Aorta (tissue), 5 donors: ENCODE measurements at places on chromosomes 2 and 18.
A peak's percentile ranks its signal among the peaks of the same experiment; 100 is the strongest.

DNA sequence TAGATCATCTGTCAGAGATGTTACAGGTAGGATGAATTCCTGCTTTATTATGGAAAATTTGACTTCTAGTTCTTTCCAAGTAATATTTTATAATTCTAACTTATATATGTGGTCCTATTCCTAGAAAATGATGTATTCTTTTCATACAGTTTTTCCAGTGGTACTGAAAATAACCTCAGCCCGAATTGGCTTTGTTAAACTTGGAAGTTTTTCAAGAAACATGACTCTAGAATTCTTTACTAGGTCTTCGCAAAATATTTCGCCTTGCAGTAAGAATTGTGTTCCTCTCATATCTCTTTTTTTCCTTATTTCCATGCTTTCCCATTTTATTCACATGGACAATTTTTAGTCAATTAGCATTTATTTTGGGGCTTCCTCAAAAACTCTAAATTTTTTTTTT, 60.5 kb downstream of the BMPR2 start:
- peaks cover 9% of the 10 kb centered on the region for H3K4me1 ChIP-seq
- peak overlapping the region; percentile 61 for H3K27ac ChIP-seq
- H3K4me3 ChIP-seq, result no peak overlapping the region
- H3K27me3 ChIP-seq, result no peaks in the 10 kb centered on the region

DNA sequence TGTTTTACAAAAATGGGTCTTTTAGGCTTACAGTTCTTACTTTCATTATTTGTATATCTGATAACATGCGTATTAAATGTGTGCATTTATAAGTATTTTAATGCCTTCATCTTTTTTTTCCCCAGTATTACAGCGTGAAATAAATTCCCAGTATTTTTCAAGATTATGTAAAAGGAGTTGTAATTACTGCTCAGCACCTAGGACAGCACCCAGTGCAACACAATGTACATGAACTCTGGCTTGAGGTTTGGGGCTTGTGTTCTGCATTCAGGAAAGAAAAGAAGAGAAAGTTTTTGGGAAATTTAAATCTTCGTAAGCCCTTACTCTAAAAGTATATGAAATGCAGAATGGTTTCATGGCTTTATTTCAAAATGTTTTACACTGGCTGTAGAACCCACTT, 16.7 kb downstream of the ZNF638 start:
- no peak for DNase-seq
- H3K27me3 ChIP-seq, result no peaks in the 10 kb centered on the region
- no peak overlapping the region for H3K27ac ChIP-seq

- H3K36me3 ChIP-seq, result no peaks in the 10 kb centered on the region
- no peak for DNase-seq
Observed at GRCh38 chr2:9666306-9666705, 35.5 kb upstream of the YWHAQ start.

DNA sequence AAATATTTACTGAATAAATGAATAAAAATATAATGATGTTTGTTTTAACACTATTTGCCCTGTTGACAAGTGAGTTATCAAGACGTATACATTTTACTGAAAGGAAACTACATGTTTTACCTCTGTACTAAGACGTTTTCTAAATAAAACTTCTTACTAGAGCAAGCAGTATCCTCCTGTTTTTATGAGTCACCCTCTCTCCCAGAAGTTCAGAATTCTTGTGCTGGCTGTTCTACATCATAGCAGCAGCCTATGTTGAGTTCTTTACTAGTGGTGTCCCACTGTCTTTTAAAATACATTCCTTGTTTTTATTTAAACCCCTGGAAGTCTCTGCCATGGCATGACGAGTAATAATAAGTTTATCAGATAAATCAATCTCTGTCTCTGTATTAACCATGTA, 297.4 kb downstream of the CALCRL start:
- H3K4me3 ChIP-seq, result no peak overlapping the region
- no peaks in the 10 kb centered on the region for H3K4me1 ChIP-seq
- no peaks in the 10 kb centered on the region for H3K36me3 ChIP-seq
- no peak for DNase-seq
- H3K27me3 ChIP-seq, result no peaks in the 10 kb centered on the region

DNA sequence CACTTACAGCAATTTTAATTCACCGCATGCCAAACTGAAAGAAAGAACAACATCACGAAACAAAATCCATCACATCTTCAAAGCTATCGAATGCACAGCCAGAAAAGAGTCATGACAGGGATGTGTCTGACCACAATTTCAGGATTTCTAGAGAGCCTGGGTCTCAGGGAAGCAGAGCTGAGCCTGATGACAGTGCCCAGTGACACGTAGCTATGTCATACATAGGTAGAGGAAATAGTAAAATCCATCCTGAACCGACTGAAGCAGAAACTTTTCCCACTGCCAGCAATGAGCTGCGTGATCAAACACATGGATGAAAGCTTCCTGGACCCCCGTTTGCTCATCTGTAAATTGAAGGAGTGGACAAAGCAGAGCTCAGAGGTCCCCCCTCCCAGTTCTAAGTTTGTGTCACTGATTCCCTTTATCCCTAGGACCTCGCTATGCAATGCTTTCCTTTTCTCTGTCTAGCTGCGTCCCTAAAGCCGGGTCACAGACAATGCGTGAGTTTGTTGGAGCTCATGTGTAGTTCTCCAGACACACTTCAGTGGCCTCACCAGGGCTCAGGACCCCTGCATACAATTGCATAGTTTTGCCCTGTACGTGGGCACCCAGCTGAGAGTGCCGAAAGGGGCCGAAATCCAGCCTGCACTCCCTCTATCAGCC, 37.6 kb downstream of the CCBE1 start:
- no peak overlapping the region for H3K4me3 ChIP-seq
- no peaks in the 10 kb centered on the region for H3K27me3 ChIP-seq
- no peak for DNase-seq
- no peaks in the 10 kb centered on the region for H3K36me3 ChIP-seq
- H3K4me1 ChIP-seq, result no peaks in the 10 kb centered on the region

- H3K36me3 ChIP-seq, result no peaks in the 10 kb centered on the region
- no peak overlapping the region for H3K27ac ChIP-seq
- DNase-seq, result no peak
- no peak overlapping the region for H3K4me3 ChIP-seq
- no peaks in the 10 kb centered on the region for H3K4me1 ChIP-seq
Observed at GRCh38 chr2:27907547-27907946, 17.0 kb downstream of the BABAM2 start.

- no peaks in the 10 kb centered on the region for H3K27me3 ChIP-seq
- H3K36me3 ChIP-seq, result no peaks in the 10 kb centered on the region
Observed at GRCh38 chr2:30433541-30434299, 13.3 kb upstream of the LCLAT1 start.

- no peaks in the 10 kb centered on the region for H3K36me3 ChIP-seq
- DNase-seq, result no peak
- H3K27me3 ChIP-seq, result no peaks in the 10 kb centered on the region
- no peak overlapping the region for H3K27ac ChIP-seq
Observed at GRCh38 chr2:44940049-44940494, 1.4 kb upstream of the SIX3 start.

DNA sequence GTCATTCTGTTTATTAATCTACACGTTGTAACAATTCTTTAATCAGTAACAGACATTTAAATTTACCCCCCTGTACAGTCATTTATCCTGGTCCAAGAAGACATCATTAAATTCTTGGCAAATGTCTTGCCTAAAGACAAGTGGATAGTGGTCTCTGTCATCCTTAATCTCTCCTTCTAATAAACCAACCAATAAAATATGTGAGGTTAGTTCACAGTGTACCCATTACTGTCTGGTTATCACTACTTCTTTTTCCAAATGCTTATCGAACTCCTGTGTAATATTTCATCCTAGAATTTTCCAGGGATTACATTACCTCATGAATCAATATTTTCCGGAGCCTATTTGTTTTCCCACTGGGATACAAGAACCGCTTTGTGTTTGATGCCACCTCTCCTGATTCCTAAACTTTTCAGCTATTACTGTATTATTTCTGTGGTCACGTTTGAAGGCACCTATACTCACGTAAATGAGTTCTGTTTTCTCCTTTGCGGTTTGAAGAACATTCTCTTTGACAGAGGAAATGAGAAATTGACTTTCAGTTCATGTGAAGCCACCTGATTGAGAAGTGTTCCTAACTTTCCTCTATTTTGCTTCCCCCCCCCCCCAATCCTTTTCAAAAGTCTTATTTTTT, 131.5 kb downstream of the RTN4 start:
- H3K4me1 ChIP-seq, result no peaks in the 10 kb centered on the region
- H3K4me3 ChIP-seq, result no peak overlapping the region
- H3K27ac ChIP-seq, result no peak overlapping the region
- H3K36me3 ChIP-seq, result no peaks in the 10 kb centered on the region

DNA sequence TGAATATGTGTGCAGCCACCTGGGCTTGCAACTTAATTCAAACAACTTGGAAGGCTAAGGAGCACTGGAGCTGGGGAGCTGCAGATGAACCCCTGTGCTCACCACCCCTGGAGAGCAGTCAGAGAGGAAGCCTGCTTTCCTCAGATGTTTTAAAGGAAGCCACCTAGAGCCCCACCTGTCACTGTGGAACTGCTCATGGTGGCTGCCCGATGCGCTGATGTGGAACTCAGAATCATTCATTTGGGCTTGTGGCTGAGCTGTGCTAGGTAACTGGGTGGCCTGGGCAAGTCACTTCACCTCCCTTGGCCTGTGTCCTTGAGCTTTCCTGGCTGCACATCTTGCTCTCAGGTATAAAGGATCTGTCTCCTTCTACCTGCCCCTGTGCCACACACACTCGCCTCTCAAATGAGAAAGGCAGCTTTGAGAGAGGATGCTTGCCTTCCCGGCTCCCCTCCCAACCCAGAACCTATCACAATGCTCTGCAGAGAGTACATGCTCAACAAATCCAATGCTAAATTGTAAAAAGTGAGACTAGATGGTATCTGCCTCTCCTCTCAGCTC, 41.3 kb downstream of the BCL11A start:
- DNase-seq, result no peak
- H3K4me1 ChIP-seq, result no peaks in the 10 kb centered on the region
- no peaks in the 10 kb centered on the region for H3K36me3 ChIP-seq
- H3K27ac ChIP-seq, result no peak overlapping the region
- H3K4me3 ChIP-seq, result no peak overlapping the region
- H3K27me3 ChIP-seq, result no peaks in the 10 kb centered on the region

- H3K4me3 ChIP-seq, result no peak overlapping the region
- no peaks in the 10 kb centered on the region for H3K36me3 ChIP-seq
- H3K27ac ChIP-seq, result no peak overlapping the region
- H3K27me3 ChIP-seq, result no peaks in the 10 kb centered on the region
- H3K4me1 ChIP-seq, result no peaks in the 10 kb centered on the region
Observed at GRCh38 chr2:62719757-62720156, 14.2 kb downstream of the EHBP1 start.

- H3K27ac ChIP-seq, result no peak overlapping the region
- no peaks in the 10 kb centered on the region for H3K36me3 ChIP-seq
- no peak overlapping the region for H3K4me3 ChIP-seq
- no peaks in the 10 kb centered on the region for H3K27me3 ChIP-seq
Observed at GRCh38 chr2:120609826-120610395, 125.8 kb upstream of the GLI2 start.

DNA sequence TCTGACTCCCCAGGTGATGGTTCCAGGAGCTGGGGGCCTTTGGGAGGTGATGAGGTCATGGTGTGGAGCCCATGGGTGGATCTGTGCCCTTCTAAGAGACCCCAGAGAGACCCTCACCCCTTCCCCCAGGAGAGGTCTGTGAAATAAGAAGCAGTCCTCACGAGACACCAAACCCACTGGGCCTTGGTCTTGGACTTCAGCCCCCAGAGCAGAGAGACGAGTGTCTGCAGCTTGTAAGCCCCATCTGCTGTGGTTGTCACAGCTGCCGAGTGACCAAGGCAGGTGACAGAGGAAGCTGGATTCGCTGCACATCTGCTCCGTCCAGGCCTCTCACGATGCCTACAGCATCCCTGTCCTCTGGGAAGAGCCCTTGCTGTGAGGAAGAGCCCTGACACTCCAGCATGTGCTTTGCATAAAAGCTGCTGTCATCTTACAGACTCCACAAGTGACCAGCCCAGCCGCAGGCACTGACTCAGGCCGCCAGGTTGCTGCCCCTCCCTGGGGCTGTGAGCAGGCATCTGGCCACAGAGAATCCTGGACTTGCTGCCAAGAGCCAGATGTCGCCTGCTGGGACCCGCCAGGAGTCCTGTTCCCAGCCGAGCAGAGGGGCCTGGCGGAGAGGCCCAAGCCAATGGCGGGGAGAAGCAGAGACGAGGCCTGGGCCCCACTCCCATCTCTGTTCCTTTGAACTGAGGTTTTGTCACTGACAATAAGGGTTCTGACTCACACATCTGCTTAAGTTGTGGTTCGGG, 150.8 kb downstream of the PXDN start:
- no peaks in the 10 kb centered on the region for H3K27me3 ChIP-seq
- H3K4me1 ChIP-seq, result no peaks in the 10 kb centered on the region
- H3K36me3 ChIP-seq, result no peaks in the 10 kb centered on the region
- DNase-seq, result peak; percentile 71
- no peak overlapping the region for H3K4me3 ChIP-seq
- H3K27ac ChIP-seq, result no peak overlapping the region

- no peaks in the 10 kb centered on the region for H3K36me3 ChIP-seq
- H3K4me1 ChIP-seq, result no peaks in the 10 kb centered on the region
- no peaks in the 10 kb centered on the region for H3K27me3 ChIP-seq
- no peak overlapping the region for H3K27ac ChIP-seq
- no peak for DNase-seq
Observed at GRCh38 chr2:117058366-117058765, 756.1 kb upstream of the DDX18 start.

DNA sequence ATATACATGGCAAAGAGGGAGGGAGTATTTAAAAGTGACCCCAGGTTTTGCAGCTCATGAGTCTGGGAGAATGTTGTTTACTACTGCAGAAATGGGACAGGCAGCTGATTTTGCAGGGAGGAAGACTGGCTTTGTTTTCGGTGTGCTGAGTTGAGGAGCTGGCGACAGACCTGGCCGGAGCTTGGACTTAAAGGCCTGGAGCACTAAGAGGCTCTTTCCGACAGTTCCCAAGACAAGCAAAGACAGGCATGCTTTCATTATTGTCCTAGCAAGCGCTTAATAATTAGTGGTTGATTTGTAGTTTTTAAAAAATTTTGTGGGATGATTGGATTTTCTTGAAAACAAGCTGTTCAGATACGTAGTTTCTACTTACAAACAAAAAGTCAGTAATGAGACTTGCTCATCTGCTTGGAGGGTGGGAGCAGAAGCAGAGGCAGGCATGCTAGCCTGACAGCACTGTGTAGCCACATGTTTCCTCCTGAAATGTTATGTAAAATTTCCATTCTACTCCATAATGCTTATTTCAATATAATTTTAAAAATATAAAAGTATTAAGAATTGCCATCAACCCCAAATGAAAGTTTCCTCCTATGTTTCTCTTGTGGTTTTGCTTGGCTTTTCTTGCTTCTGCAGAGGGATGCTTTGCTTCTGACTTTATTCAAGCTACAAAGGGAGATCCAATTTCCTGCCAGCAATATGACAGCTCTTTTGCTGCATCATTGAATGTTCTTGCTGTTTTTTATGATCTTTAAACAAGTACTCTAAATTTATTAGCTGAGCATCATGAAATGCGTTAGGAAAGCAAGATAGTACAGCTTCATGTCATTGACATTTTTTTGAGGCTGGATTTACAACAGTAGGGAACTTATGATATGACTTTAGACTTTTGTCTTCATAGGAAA, 75.8 kb downstream of the PHLPP1 start:
- no peaks in the 10 kb centered on the region for H3K36me3 ChIP-seq
- H3K4me3 ChIP-seq, result no peak overlapping the region
- H3K27ac ChIP-seq, result no peak overlapping the region
- no peaks in the 10 kb centered on the region for H3K27me3 ChIP-seq
- peaks cover 2% of the 10 kb centered on the region for H3K4me1 ChIP-seq

- H3K4me1 ChIP-seq, result no peaks in the 10 kb centered on the region
- DNase-seq, result no peak
- H3K27ac ChIP-seq, result no peak overlapping the region
- H3K27me3 ChIP-seq, result no peaks in the 10 kb centered on the region
- H3K4me3 ChIP-seq, result no peak overlapping the region
Observed at GRCh38 chr2:241841181-241842066, 17.3 kb downstream of the PDCD1 start.

- no peak for DNase-seq
- no peaks in the 10 kb centered on the region for H3K36me3 ChIP-seq
- no peak overlapping the region for H3K27ac ChIP-seq
- H3K27me3 ChIP-seq, result no peaks in the 10 kb centered on the region
Observed at GRCh38 chr2:168599738-168600137, 143.7 kb downstream of the CERS6 start.
